ENCODE measurements at places on chromosomes 1 and 21. TPM values are rescaled to one million over a fixed set of nuclear protein-coding genes. Genes with fewer than 3 reads are reported as not detected.

DNA sequence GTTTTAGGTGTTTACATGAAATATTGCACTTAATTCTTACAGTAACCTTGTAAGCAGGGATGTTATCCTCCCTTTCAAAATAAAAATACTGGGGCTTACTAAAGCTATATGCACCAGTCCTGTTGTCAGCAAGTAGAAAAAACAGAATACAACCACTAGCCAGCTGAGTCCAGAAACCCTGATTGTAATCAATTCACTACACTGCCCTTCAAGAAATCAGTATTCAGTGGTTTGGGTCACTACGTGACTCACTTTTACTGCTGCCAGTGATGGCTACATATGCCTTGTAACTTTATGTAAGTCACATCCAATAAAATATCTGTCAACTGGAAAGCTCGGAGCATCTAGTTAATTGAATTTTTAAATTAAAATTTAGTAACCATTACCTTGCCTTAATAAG lies 376.3 kb upstream of the DEPDC1 start:
- H3K27me3 ChIP-seq, result no peaks in the 10 kb centered on the region
- no peak overlapping the region for H3K4me3 ChIP-seq
- H3K27ac ChIP-seq, result no peak overlapping the region
- no peak for DNase-seq

- no peak for DNase-seq
- H3K4me1 ChIP-seq, result peaks cover 21% of the 10 kb centered on the region
- peaks cover 43% of the 10 kb centered on the region for H3K36me3 ChIP-seq
Observed at GRCh38 chr1:212622467-212622866, 13.9 kb downstream of the ATF3 start.

GRCh38 chr1:186618401-186619170 lies 61.6 kb downstream of the PTGS2 start:
- peak; percentile 77 for DNase-seq
- no peak overlapping the region for H3K27ac ChIP-seq
- H3K27me3 ChIP-seq, result peaks cover 2% of the 10 kb centered on the region
- no peaks in the 10 kb centered on the region for H3K36me3 ChIP-seq
- H3K4me3 ChIP-seq, result no peak overlapping the region

DNA sequence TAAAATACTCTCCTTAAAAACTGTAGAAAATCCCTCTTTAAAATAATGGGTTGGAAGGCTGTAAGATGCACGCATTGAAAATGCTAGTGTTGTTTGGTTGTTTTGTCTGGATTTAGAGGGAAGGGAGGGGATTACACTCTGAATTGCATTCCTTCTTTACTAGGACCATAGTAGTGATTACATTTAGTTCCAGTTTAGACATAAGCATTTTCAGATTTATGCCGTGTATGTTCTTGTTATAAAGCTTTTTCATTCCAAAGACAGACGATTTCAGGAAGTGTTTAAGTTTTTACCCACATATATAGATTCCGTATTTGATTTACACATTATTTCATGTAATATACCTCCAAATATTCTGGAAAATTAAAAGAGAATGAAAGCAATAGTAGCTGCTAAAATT lies 538.4 kb downstream of the PTPRC start:
- H3K27me3 ChIP-seq, result peaks cover 3% of the 10 kb centered on the region
- peaks cover 30% of the 10 kb centered on the region for H3K4me1 ChIP-seq
- H3K4me3 ChIP-seq, result no peak overlapping the region
- no peak for DNase-seq
- no peaks in the 10 kb centered on the region for H3K36me3 ChIP-seq

- no peaks in the 10 kb centered on the region for H3K27me3 ChIP-seq
- peaks cover 6% of the 10 kb centered on the region for H3K36me3 ChIP-seq
- no peak for DNase-seq
- H3K4me1 ChIP-seq, result peaks cover 49% of the 10 kb centered on the region
- H3K4me3 ChIP-seq, result no peak overlapping the region
Observed at GRCh38 chr21:15793550-15794235, 63.9 kb downstream of the USP25 start.

- no peak for DNase-seq
- no peak overlapping the region for H3K4me3 ChIP-seq
- H3K36me3 ChIP-seq, result no peaks in the 10 kb centered on the region
- no peaks in the 10 kb centered on the region for H3K27me3 ChIP-seq
- H3K27ac ChIP-seq, result no peak overlapping the region
Observed at GRCh38 chr1:87766737-87767136, 438.1 kb downstream of the LMO4 start.

DNA sequence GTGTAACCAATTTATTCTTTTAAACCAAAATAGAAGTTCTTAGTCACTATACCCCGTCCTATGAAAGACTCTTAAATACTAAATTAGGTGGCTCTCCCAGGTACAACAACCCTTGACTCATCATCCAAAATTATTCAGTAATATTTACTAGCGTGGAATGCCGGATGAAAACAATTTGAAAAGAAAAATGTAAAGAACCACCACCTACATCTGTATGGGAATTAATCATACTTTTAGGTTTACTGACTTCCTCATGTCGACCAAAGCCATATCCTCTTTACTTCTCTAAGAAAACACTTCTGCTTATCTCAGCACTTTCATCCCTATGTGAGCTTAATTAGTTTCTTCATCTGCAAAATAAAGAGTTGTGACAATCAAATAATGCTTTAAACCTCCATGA lies 139.6 kb downstream of the AKT3 start:
- no peak overlapping the region for H3K4me3 ChIP-seq
- DNase-seq, result no peak
- H3K36me3 ChIP-seq, result no peaks in the 10 kb centered on the region
- H3K4me1 ChIP-seq, result peaks cover 17% of the 10 kb centered on the region
- H3K27ac ChIP-seq, result no peak overlapping the region

- H3K27ac ChIP-seq, result no peak overlapping the region
- no peaks in the 10 kb centered on the region for H3K36me3 ChIP-seq
- no peaks in the 10 kb centered on the region for H3K27me3 ChIP-seq
- peak overlapping the region; percentile 37 for H3K4me3 ChIP-seq
Observed at GRCh38 chr1:116152577-116152943, 41.4 kb downstream of the MAB21L3 start.

DNA sequence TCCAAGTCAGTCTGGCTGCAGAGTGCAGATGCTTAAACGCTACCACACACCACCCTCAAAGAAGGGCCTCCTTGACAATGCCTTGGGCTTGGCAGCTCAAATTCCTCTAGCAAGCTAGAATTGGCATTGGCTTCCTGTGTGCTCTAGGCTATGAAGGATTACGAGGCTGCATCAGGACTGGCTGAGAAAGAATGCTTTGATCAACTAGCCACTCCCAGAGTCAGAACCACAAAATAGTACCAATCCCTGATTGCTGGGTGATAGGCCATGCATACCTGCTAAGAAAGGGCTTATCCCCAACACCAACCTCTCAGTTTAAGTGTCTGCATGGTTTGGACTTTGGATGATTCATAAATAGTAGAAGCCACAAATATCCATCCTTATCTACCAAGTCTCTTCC lies 504.9 kb downstream of the OMA1 start:
- no peak for DNase-seq
- H3K27me3 ChIP-seq, result peaks cover 14% of the 10 kb centered on the region
- H3K36me3 ChIP-seq, result no peaks in the 10 kb centered on the region
- H3K4me3 ChIP-seq, result no peak overlapping the region
- H3K27ac ChIP-seq, result no peak overlapping the region

GRCh38 chr1:220347654-220348175 lies 75.5 kb upstream of the RAB3GAP2 start:
- H3K27ac ChIP-seq, result no peak overlapping the region
- H3K27me3 ChIP-seq, result peaks cover 6% of the 10 kb centered on the region
- H3K4me3 ChIP-seq, result no peak overlapping the region

- no peak overlapping the region for H3K4me3 ChIP-seq
- peaks cover 16% of the 10 kb centered on the region for H3K36me3 ChIP-seq
- peaks cover 16% of the 10 kb centered on the region for H3K4me1 ChIP-seq
- no peak for DNase-seq
Observed at GRCh38 chr1:176029155-176029554, 177.9 kb downstream of the COP1 start.

- H3K4me1 ChIP-seq, result no peaks in the 10 kb centered on the region
- no peak overlapping the region for H3K27ac ChIP-seq
- H3K4me3 ChIP-seq, result no peak overlapping the region
- no peaks in the 10 kb centered on the region for H3K27me3 ChIP-seq
Observed at GRCh38 chr1:246742396-246742795, 18.2 kb downstream of the SCCPDH start.

GRCh38 chr1:169137357-169137756 lies 30.9 kb downstream of the ATP1B1 start:
- no peak overlapping the region for H3K27ac ChIP-seq
- peaks cover 6% of the 10 kb centered on the region for H3K4me1 ChIP-seq
- H3K4me3 ChIP-seq, result no peak overlapping the region
- DNase-seq, result no peak

- DNase-seq, result no peak
- no peaks in the 10 kb centered on the region for H3K4me1 ChIP-seq
- H3K27ac ChIP-seq, result no peak overlapping the region
Observed at GRCh38 chr21:18950045-18950740, 546.6 kb upstream of the TMPRSS15 start.

DNA sequence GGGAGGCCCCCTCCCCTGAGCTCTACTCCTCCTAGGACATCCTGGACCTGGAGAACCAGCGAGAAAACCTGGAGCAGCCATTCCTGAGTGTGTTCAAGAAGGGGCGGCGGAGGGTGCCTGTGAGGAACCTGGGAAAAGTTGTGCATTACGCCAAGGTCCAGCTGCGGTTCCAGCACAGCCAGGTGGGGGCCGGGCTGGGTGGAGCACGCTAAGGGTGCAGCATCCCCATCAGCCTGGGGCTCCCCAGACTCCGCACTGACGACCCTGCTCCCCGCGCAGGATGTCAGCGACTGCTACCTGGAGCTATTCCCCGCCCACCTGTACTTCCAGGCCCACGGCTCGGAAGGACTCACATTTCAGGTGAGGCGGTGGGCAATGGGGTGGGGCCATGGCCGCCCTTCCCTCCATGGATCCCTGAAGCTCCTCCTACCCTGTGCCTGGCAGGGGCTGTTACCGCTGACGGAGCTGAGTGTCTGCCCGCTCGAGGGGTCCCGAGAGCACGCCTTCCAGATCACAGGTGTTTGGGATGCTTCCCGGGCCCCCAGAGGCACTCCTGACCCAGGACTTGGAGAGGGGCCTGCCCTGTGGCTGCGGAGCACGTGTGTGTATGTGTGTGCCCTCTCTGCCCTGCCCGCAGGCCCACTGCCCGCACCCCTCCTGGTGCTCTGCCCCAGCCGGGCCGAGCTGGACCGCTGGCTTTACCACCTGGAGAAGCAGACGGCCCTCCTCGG lies 4.1 kb downstream of the PLEKHN1 start:
- H3K27me3 ChIP-seq, result peaks cover 17% of the 10 kb centered on the region
- H3K4me3 ChIP-seq, result no peak overlapping the region
- no peak for DNase-seq
- no peaks in the 10 kb centered on the region for H3K36me3 ChIP-seq

- H3K4me3 ChIP-seq, result no peak overlapping the region
- peak; percentile 27 for DNase-seq
- peaks cover 10% of the 10 kb centered on the region for H3K4me1 ChIP-seq
- no peaks in the 10 kb centered on the region for H3K36me3 ChIP-seq
- H3K27me3 ChIP-seq, result peaks cover 38% of the 10 kb centered on the region
Observed at GRCh38 chr1:38474738-38475623, 384.6 kb downstream of the RRAGC start.

- H3K4me1 ChIP-seq, result no peaks in the 10 kb centered on the region
- H3K36me3 ChIP-seq, result peaks cover 16% of the 10 kb centered on the region
- H3K27me3 ChIP-seq, result no peaks in the 10 kb centered on the region
- H3K4me3 ChIP-seq, result no peak overlapping the region
- no peak overlapping the region for H3K27ac ChIP-seq
- no peak for DNase-seq
Observed at GRCh38 chr1:243693800-243694199, 156.2 kb downstream of the AKT3 start.

GRCh38 chr1:231549733-231550447 lies 21.4 kb downstream of the TSNAX start:
- H3K4me1 ChIP-seq, result peaks cover 18% of the 10 kb centered on the region
- peaks cover 17% of the 10 kb centered on the region for H3K36me3 ChIP-seq
- H3K4me3 ChIP-seq, result no peak overlapping the region
- no peak for DNase-seq
- no peaks in the 10 kb centered on the region for H3K27me3 ChIP-seq
- no peak overlapping the region for H3K27ac ChIP-seq

- peaks cover 10% of the 10 kb centered on the region for H3K4me1 ChIP-seq
- no peak for DNase-seq
- no peaks in the 10 kb centered on the region for H3K27me3 ChIP-seq
- H3K4me3 ChIP-seq, result no peak overlapping the region
- H3K36me3 ChIP-seq, result no peaks in the 10 kb centered on the region
Observed at GRCh38 chr1:227037121-227037520, 97.0 kb downstream of the COQ8A start.

Gene PRAMEF14
- not detected for total RNA-seq

Gene HCRTR1
- not detected for total RNA-seq

Gene MYBPH
- total RNA-seq, result not detected

Gene DUSP23
- total RNA-seq, result 13.0 TPM

Gene LPAR3
- total RNA-seq, result 1.1 TPM

Gene TSPAN1
- total RNA-seq, result not detected

Gene LAX1
- total RNA-seq, result 11.2 TPM

Gene CYP4A11
- total RNA-seq, result not detected

Gene ELAPOR1
- total RNA-seq, result 4.4 TPM

Gene LCE1D
- not detected for total RNA-seq

Gene EDARADD
- total RNA-seq, result 0.50 TPM
